Activated CD4-positive, alpha-beta T cell treated with anti-CD3 and anti-CD28 coated beads for 48 hours (primary cell): ENCODE measurements at places on chromosomes 2 and 18.

- no peak for DNase-seq
Observed at GRCh38 chr2:17413036-17413435, 105.2 kb downstream of the RAD51AP2 start.

- no peak for DNase-seq
Observed at GRCh38 chr2:197007716-197008628, 81.5 kb upstream of the PGAP1 start.

DNA sequence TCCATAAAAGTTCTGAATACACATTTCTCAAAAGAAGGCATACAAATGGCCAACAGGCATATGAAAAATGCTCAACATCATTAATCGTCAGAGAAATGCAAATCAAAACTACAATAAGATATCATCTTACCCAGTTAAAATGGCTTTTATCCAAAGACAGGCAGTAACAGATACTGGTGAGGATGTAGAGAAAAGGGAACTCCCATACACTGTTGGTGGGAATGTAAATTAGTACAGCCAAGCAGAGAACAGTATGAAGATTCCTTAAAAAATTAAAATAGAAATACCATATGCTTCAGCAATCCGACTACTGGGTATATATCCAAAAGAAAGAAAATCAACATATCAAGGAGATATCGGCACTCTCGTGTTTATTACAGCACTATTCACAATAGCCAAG is 1312.5 kb downstream of the DSC3 start:
- DNase-seq, result no peak

DNA sequence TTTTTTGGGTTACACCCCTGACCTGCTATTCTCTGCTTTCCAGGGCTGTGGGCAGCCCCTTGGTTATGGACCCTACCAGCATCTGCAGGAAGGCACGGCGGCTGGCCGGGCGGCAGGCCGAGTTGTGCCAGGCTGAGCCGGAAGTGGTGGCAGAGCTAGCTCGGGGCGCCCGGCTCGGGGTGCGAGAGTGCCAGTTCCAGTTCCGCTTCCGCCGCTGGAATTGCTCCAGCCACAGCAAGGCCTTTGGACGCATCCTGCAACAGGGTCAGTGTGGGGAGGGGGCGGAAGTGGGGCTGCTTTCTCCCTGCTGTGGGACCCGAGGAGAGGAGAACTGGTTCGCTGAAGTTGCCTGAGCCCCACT is 9.7 kb upstream of the WNT10A start:
- DNase-seq, result peak; percentile 8

GRCh38 chr2:127024769-127025358 is 82.1 kb downstream of the BIN1 start:
- no peak for DNase-seq

- DNase-seq, result no peak
Observed at GRCh38 chr2:186442885-186443284, 43.2 kb upstream of the ZC3H15 start.

DNA sequence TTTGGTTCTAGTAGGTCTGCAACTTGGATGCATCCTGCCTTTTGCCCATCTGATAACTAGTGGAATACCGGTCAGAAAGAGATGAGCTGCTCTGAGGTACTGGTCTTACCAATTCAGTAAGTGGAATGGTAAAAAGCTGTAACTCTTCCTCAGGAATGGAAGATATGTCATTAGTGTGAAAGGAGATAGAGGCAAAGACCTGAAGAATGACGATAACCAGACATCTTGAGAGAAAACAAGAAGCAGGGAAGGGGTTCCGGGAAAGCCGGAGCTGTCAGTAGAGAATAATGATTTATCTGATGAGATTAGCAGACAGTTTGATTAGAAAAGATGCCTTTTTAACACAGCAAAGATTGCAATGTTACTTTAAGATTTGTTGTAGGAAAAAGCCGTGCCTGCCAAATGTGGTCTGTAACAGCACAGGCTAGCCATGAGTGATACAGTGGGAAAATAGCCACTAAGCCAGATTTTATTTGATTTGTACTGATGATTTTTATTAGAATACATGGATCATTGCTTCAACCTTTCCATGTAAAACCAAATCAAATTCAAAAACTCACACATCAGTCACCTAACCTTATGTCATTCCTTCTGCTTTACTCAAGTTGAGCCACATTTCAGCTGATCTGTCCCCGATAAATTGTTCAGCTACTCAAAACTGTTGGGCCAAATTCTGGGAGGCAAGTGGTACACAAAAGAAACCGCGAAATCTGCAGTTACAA is 110.0 kb downstream of the TCF4 start:
- no peak for DNase-seq

DNA sequence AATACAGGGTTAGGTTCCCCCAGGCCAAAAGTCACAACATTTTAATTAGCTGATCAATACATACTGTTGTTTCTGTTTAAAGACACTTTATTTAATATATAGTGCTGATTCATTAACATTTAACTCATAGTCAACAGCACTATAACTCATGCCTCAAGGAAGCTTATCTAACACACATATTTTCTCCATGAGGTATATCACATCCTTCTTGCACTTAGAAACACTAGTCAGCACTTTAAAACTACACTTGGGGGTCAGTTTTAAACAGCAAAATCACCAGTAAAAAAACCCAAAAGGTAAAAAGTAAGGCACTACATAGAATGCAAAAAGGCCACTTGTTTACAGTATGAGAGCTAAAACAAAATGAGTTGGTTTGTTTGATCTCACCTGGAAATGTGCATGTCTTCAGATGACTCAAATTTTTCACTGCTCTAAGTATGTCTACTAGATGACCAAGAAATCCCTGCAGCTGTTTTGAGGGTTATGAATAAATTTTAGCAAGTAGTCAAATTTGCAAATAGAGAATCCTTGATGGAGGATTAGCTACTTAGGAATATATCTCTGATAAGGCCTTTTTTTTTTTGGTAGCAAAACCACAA is 54.1 kb upstream of the EPB41L5 start:
- DNase-seq, result no peak

- DNase-seq, result no peak
Observed at GRCh38 chr18:2441544-2441943, 129.8 kb downstream of the METTL4 start.

- no peak for DNase-seq
Observed at GRCh38 chr18:76977108-76977621, 154.8 kb downstream of the ZNF236 start.

DNA sequence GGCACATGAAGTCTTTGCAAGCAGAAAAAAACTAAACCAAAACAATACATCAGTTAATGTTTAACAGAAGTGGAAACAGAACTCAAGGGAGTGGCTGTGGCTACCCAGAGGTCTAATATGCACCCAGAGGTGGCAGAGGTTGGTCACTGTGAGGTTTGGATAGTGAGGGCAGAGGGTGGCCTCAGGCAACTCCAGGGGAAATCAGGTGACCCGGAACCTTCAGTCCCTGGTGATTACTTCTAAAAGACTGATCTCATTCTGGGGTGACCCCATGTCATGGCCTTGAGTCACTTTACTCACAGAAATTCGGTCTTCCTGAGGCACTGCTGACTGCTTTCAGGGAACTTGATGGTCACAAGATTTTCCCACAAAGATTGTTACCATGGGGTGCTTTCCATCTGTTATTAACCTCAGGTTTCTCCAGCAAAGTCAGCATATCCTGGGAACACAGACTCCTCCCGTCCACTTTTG is 99.4 kb downstream of the TMEM17 start:
- no peak for DNase-seq

GRCh38 chr18:56900195-56901094 is 246.4 kb upstream of the BOD1L2 start:
- DNase-seq, result no peak

- DNase-seq, result no peak
Observed at GRCh38 chr2:43798300-43798699, 24.5 kb downstream of the DYNC2LI1 start.

DNA sequence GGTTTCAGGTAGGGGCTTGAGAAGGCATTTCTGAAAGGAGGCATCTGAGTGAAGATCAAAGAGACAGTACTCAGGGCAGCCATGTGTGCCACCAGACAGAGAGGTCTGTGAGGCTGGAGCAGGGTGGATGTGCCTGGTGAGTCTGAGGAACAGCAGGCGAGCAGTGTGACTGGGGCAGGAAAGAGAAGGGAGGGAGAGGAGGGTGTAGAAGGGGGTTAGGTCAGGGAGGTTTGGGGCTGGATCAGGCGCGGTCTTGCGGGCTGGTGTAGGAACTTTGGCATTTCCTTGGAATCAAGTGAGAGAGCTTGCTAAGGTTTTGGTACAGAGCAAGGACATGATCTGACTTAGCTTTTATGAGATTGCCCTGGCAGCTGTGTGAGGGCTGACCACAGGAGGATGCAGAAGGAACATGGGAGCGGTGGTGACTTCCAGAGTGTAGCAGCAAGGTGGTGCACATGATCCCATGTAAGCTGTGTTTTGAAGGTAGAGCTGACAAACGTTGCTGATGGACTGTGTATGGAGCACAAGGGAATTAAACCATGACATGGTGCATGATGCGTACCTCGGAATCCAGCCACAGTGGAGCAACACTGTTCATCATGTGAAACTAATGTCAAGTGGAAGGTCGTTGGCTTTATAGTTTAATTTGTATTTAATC is 13.9 kb downstream of the RAB31 start:
- DNase-seq, result no peak

DNA sequence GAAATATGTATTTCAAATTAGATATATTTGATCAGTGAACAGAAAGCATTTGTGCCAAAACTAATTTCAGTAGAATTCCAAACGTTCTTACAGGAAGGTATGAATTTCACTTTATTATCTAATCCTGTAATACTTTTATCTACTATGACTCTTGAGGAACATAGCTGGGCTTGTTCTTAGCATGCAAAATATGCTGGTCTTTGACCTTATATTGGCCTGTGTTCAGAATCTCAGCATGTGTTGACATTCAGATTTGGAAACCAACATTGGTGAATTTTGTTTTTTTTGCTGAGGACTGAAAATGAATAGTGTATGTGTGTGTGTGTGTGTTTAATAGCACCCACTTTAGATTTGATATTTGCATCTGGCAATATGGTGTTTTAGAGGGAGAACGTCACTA is 112.2 kb downstream of the MEIS1 start:
- DNase-seq, result no peak

DNA sequence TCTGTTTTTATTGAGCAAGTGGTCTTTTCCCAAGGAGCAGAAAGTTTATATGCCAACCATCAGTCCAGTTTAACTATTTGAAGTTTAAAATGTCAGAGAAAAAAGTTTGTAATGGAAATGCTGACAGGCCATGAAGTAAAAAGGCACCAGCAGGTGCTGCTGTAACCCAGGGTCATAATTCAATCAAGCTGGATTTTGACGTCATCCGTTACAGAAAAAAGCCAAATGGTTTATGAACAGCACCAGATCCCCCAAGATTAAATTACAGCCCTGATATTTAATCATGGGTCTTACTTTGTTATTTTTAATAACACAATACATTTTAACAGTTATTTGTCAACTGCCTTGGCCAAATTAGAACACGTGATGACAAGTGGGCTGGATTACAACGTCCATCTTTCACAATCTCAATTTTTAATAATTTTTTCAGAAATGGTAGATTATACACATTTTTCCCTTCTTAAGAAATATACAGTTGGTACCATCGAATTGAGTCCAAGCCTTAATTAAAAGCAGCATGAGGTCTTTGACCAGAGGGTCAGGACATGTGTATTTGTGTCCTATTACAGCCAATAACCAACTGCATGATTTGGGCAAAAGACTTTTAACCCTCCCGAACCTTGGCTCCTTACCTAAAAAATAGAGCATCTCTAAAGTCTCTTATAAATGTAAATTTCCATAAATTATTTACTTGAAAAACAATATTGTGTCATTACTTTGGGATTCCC is 10.0 kb downstream of the TCF4 start:
- DNase-seq, result no peak

GRCh38 chr2:71711133-71711855 is 257.9 kb downstream of the DYSF start:
- no peak for DNase-seq

- DNase-seq, result no peak
Observed at GRCh38 chr2:208531361-208531760, 124.8 kb downstream of the PTH2R start.

GRCh38 chr18:25335676-25336075 is 16.3 kb downstream of the ZNF521 start:
- DNase-seq, result no peak

DNA sequence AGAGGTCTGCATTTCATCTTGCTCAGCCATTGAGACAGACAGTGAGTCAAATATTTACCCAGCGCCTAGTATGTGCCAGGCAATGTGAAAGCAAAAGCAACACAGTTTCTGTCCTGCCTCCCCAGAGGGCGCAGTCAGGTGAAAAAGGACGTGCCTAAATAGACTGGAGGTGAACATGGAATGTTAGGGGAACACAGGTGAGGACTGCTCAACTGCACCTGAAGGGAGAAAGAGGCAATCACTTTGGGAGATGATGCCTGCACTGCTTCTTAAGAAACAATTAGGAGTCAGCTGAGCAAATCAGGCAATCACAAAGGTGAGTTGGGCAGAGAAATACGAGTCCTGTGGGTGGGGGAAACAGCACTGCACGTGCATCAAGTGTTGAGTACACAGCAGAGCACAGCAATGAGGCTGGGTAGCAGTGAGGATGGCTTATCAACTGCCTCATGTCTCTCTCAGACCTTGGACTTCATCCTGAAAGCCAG is 218.3 kb upstream of the SMAD7 start:
- DNase-seq, result peak; percentile 33

DNA sequence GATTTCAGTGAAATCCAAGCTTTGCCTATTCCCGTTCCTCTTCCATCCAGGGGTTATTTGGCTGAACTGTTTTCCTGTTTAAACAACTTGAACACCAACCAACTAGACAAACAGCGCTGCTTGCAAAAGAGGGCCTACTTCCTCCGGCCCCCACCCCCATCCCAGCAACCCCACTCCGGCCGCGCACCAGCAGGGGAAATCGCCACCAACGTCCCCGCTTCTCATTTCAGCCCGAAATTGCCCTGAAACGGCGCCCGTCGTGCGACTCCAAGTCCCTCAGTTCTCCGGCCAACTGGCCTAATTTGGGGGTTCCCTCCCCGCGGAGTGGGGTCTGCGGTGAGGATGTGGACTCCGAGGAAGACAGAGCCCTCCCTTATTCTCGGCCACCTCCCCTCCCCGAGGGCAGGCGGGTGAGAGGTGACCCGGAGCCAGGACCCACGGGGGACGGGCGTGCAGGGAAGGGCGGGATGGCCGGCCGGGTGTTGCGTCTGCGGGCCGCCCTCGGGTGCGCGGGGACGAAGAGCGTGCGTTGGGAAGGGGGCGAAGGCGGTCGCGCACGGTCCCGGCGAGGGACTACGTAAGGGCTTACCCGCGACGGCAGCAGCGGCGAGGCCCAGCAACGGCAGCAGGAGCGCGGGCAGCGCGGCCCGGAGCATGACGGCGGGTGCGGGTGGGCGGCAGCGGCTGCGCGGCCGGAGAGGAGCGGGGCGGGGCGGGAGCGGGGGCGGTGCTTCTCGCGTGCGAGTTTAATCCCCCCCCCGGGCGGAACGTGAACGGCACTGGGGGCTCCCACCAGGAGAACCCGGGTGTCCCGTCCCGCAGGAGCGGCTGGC is at the start of gene CD302:
CD302 (minus strand) TSS at position 666 of the 833 bp plus-strand sequence; CDS start at position 656, 10 bp downstream.
- DNase-seq, result peak; percentile 56

GRCh38 chr2:135954020-135954601 is 31.3 kb downstream of the DARS1 start:
- DNase-seq, result no peak

GRCh38 chr18:63994783-63995399 is 25.0 kb downstream of the SERPINB8 start:
- DNase-seq, result peak; percentile 59
